Thymus (tissue), 14 donors: ENCODE measurements at places on chromosomes 4 and X.

DNA sequence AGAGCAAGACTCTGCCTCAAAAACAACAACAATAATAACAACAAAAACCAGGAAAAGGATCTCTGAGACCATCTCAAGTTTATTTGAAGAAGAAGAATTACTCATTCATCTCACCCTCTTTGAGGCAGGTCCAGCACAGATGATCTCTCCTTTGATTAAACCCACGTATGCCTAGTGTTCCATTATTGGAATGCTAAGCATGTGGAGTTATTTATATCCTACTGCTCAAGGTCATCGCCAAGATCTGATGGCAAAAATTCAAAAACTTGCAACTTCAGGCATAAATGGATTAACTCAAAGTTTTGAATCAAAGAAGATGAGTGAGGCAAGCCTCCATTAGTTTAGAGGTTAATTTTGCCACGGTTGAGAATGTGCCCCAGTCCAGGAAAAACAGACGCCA lies 184.2 kb downstream of the DHRSX start:
- no peak for DNase-seq
- H3K4me1 ChIP-seq, result peaks cover 8% of the 10 kb centered on the region
- no peaks in the 10 kb centered on the region for H3K36me3 ChIP-seq
- no peak overlapping the region for H3K4me3 ChIP-seq

- H3K27me3 ChIP-seq, result peaks cover 77% of the 10 kb centered on the region
- peaks cover 21% of the 10 kb centered on the region for H3K4me1 ChIP-seq
- no peak overlapping the region for H3K27ac ChIP-seq
- no peaks in the 10 kb centered on the region for H3K36me3 ChIP-seq
These were observed 4.9 kb downstream of the PRDM8 start for GRCh38 chr4:80202190-80202711.

GRCh38 chr4:158129694-158130093 lies 43.1 kb downstream of the GASK1B start:
- no peak overlapping the region for H3K27ac ChIP-seq
- DNase-seq, result no peak
- no peaks in the 10 kb centered on the region for H3K4me1 ChIP-seq
- H3K36me3 ChIP-seq, result no peaks in the 10 kb centered on the region
- H3K27me3 ChIP-seq, result no peaks in the 10 kb centered on the region
- H3K4me3 ChIP-seq, result no peak overlapping the region

- H3K4me1 ChIP-seq, result no peaks in the 10 kb centered on the region
- H3K27ac ChIP-seq, result no peak overlapping the region
- H3K36me3 ChIP-seq, result no peaks in the 10 kb centered on the region
- H3K4me3 ChIP-seq, result peak overlapping the region; percentile 30
- peak; percentile 12 for DNase-seq
- H3K27me3 ChIP-seq, result no peaks in the 10 kb centered on the region
These were observed 15.8 kb downstream of the ZCCHC12 start for GRCh38 chrX:118839334-118839958.

DNA sequence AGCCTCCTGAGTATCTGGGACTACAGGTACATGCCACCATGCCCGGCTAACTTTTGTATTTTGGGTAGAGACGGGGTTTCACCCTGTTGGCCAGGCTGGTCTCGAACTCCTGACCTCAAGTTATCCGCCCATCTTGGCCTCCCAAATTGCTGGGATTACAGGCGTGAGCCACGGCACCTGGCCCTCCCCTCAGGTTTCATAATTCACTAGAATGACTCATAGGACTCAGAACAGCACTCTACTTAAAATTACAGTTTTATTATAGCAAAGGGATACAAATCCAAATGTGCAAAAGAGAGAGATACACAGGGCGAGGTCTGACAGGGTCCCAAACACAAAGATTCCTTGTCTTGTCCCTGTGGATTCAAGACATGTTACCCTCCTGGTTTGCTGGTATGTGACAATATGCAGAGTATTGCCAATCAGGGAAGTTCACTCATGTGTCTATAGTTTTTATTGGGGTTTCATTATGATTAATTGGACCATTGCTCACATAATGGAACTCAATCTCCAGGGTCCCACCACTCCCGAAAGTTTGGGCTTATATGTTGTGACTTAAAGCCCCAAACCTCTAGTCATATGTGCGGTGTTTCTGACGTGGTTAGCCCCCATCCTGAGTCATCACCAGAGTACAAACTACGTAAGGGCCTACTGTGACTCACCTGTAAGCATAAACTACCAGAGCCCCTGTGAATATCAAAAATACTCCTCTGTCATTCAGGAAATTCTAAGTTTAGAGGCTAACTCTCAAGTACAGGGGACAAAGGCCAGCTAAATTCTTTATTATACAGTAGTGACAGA lies 5.2 kb downstream of the YIPF6 start:
- H3K36me3 ChIP-seq, result peaks cover 3% of the 10 kb centered on the region
- DNase-seq, result no peak
- no peaks in the 10 kb centered on the region for H3K27me3 ChIP-seq
- H3K27ac ChIP-seq, result no peak overlapping the region

DNA sequence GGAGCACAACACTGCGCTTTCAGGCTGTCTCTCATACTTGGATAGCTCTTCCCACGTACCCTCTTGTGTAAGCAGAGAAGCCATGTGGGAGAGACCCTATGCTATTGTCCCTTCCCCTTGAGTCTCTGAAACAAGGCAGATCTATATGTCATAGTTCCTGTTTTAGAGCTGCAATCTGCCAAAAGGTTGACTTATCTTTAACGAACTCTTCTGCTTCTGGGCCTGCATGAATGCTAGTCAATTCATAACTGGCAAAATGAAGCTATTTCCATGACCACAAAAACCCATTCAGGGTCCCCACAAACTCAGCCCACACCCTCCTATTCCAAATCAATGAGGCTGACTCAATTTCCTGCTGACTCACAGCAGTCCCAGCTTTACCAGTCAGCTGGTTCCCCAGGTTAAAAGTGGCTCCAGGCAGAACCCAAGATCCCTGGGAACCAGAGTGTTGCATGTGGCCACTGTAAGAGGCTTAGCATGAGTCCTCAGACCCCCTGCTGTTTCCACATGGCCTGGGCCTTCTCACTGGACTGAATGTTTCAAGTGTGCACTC lies 25.3 kb upstream of the SOD3 start:
- peaks cover 2% of the 10 kb centered on the region for H3K4me1 ChIP-seq
- no peaks in the 10 kb centered on the region for H3K36me3 ChIP-seq
- no peaks in the 10 kb centered on the region for H3K27me3 ChIP-seq
- no peak for DNase-seq
- no peak overlapping the region for H3K4me3 ChIP-seq

GRCh38 chr4:478373-478772 lies 20.6 kb downstream of the ZNF721 start:
- H3K27ac ChIP-seq, result no peak overlapping the region
- no peak overlapping the region for H3K4me3 ChIP-seq
- H3K36me3 ChIP-seq, result no peaks in the 10 kb centered on the region
- DNase-seq, result no peak

GRCh38 chr4:118985170-118986000 lies 96.7 kb downstream of the SYNPO2 start:
- H3K36me3 ChIP-seq, result no peaks in the 10 kb centered on the region
- no peak overlapping the region for H3K27ac ChIP-seq
- no peaks in the 10 kb centered on the region for H3K27me3 ChIP-seq
- no peak overlapping the region for H3K4me3 ChIP-seq

DNA sequence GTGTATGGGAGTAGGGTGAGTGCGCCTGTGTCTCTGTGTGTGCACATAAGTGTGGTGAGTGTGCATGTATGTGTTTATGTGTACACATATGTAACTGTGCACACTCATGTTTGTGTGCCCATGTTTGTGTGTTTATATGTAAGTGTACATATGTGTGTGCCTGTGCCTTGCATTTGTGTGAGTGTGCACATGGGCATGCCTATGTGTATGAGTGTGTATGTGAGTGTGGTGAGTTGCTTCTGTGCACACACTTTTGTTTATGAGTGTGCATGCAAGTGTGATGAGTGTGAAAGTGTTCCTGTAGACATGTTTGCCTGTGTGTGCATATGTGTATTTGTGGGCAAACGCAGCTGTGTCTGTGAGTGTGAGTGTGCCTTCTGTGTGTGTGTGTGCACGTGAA lies 7.2 kb downstream of the IL9R start:
- H3K27ac ChIP-seq, result no peak overlapping the region
- H3K27me3 ChIP-seq, result no peaks in the 10 kb centered on the region
- DNase-seq, result no peak

GRCh38 chr4:16890651-16891050 lies 7.8 kb downstream of the LDB2 start:
- peaks cover 3% of the 10 kb centered on the region for H3K4me1 ChIP-seq
- no peak overlapping the region for H3K4me3 ChIP-seq
- no peaks in the 10 kb centered on the region for H3K27me3 ChIP-seq
- peak; percentile 32 for DNase-seq
- H3K27ac ChIP-seq, result peak overlapping the region; percentile 43

DNA sequence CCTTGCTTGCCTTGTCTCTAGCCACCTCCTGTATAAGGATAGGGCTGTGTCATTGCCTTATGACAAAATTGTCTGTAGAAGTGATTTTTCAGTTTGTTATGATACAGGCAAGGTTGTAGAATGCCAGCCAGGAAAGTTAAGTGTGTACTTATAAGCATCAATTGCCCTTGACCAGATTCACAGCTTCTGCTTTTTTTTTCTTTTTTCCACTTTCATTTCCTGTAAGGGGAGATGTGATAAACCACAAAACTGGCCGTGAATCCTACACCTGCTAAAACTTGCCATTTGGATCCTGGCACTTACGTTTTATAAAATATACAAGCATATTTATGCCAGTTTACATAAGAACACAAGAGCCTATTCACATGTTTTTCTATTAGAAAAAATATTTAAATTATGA lies 35.0 kb upstream of the BMPR1B start:
- H3K4me3 ChIP-seq, result no peak overlapping the region
- H3K4me1 ChIP-seq, result peaks cover 8% of the 10 kb centered on the region
- no peak for DNase-seq
- H3K27me3 ChIP-seq, result no peaks in the 10 kb centered on the region
- H3K27ac ChIP-seq, result no peak overlapping the region
- no peaks in the 10 kb centered on the region for H3K36me3 ChIP-seq

DNA sequence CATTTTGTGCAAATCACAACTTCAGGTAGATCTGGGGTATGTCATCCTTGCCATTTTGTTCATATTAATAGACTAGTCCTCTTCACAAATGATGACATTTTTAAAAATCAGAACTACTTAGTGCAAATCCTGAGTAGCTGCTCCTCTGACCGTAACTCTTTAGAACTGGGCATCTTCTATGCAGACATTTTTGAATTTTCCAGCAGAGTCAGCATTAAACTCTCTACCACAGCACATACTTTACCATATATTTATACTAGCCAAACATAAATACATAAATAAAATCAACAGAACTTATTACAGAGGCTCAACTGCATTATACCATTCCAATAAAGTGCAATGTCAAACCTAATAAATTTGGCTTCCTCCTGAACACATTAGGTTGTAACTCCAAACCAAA lies 4.5 kb upstream of the SLITRK2 start:
- no peaks in the 10 kb centered on the region for H3K27me3 ChIP-seq
- H3K36me3 ChIP-seq, result no peaks in the 10 kb centered on the region
- no peaks in the 10 kb centered on the region for H3K4me1 ChIP-seq
- H3K4me3 ChIP-seq, result no peak overlapping the region

- no peak overlapping the region for H3K27ac ChIP-seq
- H3K4me1 ChIP-seq, result no peaks in the 10 kb centered on the region
- DNase-seq, result no peak
- H3K27me3 ChIP-seq, result no peaks in the 10 kb centered on the region
These were observed 58.6 kb upstream of the DCTD start for GRCh38 chr4:182975806-182976205.

DNA sequence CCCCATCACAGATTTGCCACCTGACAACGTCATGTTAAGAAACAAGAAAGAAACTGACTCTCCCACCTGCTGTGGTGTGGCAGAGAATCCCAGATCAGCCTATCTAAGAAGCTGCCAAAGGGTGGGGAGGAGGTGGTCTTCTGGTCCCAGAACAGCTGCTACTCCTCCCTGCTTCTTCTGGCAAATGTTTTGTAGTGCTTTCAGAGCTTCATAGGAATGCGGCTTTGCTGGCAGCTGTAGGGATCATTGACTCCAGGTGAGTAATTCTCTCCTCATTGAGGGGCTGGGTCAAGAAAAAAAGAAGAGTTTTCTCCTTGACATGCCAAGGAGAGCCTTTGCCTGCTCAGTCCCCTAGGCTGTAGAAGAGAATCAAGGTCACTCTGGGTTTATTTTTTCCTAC lies 23.3 kb downstream of the NRK start:
- H3K36me3 ChIP-seq, result no peaks in the 10 kb centered on the region
- no peak overlapping the region for H3K4me3 ChIP-seq
- H3K27me3 ChIP-seq, result no peaks in the 10 kb centered on the region
- DNase-seq, result no peak
- no peak overlapping the region for H3K27ac ChIP-seq

GRCh38 chrX:940691-941090 lies 271.8 kb downstream of the CRLF2 start:
- H3K27me3 ChIP-seq, result no peaks in the 10 kb centered on the region
- H3K27ac ChIP-seq, result no peak overlapping the region
- no peaks in the 10 kb centered on the region for H3K4me1 ChIP-seq
- H3K4me3 ChIP-seq, result no peak overlapping the region
- H3K36me3 ChIP-seq, result no peaks in the 10 kb centered on the region

- no peaks in the 10 kb centered on the region for H3K27me3 ChIP-seq
- peaks cover 10% of the 10 kb centered on the region for H3K4me1 ChIP-seq
- no peaks in the 10 kb centered on the region for H3K36me3 ChIP-seq
- H3K27ac ChIP-seq, result peak overlapping the region; percentile 72
- H3K4me3 ChIP-seq, result peak overlapping the region; percentile 65
These were observed 512 bp upstream of the ANTXR2 start for GRCh38 chr4:80073473-80074008.

DNA sequence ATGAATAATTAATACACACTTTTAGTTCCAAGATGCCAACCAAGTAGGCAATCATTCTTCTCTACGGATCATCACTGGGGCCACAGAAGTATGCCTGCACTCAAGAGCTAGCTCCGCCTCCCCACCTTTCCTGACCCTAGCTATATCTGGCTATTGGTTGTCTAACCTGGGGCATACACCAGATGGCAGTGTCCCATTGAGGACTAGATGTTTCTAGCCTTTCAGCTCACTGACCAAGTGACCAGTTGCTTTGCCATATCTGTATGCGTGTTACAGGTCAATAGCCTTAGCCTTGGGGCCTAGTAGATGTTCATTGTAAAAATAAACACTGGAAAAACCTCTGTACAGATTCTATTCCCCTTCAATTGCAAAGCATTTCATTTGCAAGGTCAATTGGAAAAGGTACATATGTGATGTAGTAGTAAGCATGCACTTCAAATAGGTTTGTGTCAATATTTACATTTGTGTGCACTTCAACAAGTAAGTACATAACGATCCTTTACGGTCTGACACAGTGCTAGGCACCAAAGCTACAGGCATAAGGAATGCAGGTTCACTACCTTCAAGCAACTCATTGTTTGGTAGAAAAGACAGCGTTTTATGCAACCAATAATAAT lies 521.7 kb downstream of the PPARGC1A start:
- no peaks in the 10 kb centered on the region for H3K36me3 ChIP-seq
- H3K4me1 ChIP-seq, result no peaks in the 10 kb centered on the region
- DNase-seq, result no peak

DNA sequence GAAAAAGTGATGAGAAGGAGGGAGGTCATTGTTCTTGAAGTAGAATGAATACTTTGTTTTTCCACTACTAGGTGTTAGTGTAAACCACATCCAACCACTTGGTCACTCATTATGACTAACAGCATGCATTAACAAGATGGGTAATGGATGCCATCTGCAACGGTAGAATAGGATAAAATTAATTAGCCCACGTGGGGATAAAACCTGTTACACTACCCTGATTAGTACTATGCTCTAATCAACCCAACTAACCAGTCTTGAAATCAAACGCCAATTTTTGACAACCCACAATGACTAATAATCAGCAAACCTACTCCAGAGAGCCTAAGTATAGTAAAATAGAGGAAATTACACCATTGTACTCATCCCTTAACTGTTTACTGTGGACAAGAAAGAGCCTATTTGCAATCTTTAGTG lies 93.4 kb upstream of the MCF2 start:
- no peaks in the 10 kb centered on the region for H3K27me3 ChIP-seq
- H3K36me3 ChIP-seq, result no peaks in the 10 kb centered on the region
- DNase-seq, result no peak
- H3K4me3 ChIP-seq, result no peak overlapping the region
